ENCODE measurements at places on chromosomes 2 and 18.

- DNase-seq, result no peak
Measured at GRCh38 chr2:21267232-21267835, 143.6 kb downstream of the TDRD15 start.

GRCh38 chr2:111702119-111702803 lies 181.7 kb downstream of the ANAPC1 start:
- DNase-seq, result peak; percentile 72

- DNase-seq, result no peak
Measured at GRCh38 chr2:97931118-97931857, 64.5 kb downstream of the TMEM131 start.

- no peak for DNase-seq
Measured at GRCh38 chr2:73023497-73023896, 48.0 kb downstream of the SFXN5 start.

Data from EL (cell line).